ENCODE measurements at places on chromosomes 16 and 17. TPM values are rescaled to one million over a fixed set of nuclear protein-coding genes. Genes with fewer than 3 reads are reported as not detected.

GRCh38 chr16:55643161-55643970, 12.4 kb upstream of the SLC6A2 start:
- no peak for DNase-seq

DBNDD1 gene
- total RNA-seq, result 10.6 TPM

DNA sequence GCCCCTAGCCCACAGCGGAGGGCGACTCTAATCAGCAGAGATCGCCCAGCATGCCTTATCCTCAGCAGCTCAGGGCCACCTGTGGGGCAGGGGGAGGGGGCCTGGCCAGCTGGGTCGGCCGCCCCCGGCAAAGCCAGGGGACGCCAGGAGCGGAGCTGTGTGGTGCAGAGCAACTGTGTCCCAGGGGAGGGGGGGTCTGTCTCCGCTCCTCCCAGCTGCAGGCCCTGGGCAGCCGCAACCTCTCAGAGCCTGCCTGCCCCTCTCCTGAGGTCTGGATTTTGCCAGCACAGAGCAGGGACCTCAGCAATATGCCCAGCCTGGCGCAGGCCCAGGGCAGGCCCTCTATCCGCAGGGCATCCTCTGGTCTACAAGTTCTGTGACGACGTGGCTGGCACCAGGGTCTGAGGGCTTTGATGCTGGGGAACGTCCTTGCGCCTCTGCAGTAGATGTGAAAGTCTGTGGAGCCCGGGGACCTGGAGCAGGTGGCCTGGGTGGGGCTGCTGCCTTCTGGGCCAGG, 36.5 kb upstream of the SLC38A10 start:
- DNase-seq, result no peak

- DNase-seq, result peak; percentile 70
These were observed 23.4 kb downstream of the GJD3 start for GRCh38 chr17:40340880-40341807.

DNA sequence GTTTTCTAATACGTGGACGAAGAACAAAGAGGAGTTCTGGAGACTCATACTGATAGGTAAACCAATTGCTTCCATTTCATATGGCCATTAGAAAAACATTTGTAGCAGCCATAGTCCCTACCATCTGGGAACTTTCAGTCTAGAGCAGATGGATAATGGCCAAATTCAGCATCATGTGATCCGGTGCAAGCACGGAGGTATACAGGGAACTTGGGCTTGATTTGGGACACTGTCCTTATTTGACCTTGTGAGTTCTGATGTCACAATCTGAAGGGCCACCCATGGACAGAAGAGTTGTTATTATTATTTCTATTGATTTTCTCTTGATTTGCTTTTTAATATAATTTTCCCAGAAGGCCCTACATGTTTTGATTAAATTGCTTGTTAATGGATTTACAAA, 154.6 kb upstream of the ZNF267 start:
- DNase-seq, result no peak

HASPIN gene
- 0.82 TPM for total RNA-seq

- DNase-seq, result no peak
These were observed 39.7 kb downstream of the USP10 start for GRCh38 chr16:84739349-84740124.

GRCh38 chr16:8877894-8878522, 4.1 kb upstream of the LITAFD start:
- DNase-seq, result no peak

GRCh38 chr17:49674507-49674906, 3.4 kb downstream of the SPOP start:
- no peak for DNase-seq

DNA sequence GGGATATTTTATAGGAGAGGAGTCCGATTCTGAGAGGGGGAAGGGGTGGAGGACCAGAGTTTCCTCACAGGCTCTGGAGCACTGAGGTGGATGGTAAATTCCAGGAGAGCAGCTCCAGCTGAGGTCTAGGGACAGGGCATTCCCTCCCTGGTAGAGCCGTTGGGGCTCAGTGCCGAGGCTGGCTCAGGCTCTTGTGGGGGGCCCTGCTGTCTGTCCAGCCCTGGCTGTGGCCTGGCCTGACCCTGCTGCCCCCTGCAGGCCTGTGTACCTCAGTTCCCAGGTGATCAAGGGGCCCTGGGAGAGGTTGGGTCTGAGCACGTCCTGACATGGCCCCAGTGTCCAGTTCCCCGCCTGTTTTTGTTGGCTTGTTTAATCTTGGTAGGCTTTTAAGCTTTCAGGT, 16.8 kb downstream of the ZNF750 start:
- no peak for DNase-seq

HSF5 gene
- total RNA-seq, result under 0.01 TPM

GRCh38 chr16:1818204-1818872, 8.3 kb downstream of the HAGH start:
- DNase-seq, result no peak

DNA sequence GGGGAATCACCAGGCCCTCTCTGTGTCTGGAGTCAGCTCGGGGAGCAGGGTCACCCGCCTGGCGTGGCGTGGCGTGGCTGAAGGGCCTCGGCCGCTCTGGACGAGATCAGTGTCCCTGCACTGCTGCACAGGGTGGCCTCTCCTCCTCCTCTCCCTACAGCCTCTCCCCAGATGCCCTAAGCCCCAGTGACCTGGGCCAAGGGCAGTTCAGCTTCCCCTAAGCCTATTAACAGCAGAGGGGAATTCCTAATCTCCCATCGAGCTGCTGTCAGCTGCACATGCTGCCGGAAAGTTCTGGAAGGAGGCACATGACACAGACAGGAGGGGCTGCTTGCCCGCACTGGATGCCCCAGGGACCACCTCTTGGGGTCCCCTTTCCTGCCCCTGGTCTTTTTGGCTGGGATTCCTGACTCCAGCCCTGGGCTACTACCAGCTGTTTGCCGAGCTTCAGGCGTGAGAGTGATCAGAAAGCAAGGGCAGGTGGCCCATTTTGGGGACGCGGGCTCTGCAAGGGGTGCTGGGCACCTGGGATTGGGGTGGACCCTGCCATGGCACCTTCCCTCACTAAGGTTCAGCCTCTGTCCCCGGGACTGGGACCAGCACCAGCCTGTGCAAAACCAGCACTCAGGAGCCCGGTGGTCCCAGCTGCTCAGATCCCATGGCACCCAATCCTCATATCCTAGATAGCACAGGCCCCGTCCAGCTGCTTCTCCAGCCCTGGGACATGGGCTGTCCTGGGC, 794 bp downstream of the PDE6G start:
- no peak for DNase-seq
